ENCODE measurements at places on chromosomes 3 and 15.

- no peak for DNase-seq
Measured at GRCh38 chr3:8523041-8523440, 21.4 kb downstream of the LMCD1 start.

- DNase-seq = no peak
Measured at GRCh38 chr3:81443958-81444357, 317.5 kb downstream of the GBE1 start.

DNA sequence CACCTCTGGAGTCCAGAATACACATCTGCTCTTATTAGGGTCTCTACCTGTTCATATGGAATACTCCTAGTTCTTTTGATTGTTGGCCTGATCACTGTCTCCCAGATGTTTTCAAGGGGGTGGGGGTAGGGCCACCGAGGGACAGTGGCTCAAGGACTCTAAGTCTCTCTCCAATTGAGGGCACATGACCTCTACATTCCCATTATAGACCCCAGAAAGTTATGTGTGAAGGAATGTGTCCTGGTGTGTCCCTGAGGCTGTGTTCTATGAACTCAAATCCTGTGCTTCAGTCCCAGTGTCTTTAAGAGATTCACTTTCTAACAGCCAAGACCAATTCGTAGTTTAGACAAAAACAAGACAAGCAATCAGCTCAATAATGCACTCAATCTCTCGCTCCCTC lies 357.4 kb downstream of the ERC2 start:
- DNase-seq = no peak

DNA sequence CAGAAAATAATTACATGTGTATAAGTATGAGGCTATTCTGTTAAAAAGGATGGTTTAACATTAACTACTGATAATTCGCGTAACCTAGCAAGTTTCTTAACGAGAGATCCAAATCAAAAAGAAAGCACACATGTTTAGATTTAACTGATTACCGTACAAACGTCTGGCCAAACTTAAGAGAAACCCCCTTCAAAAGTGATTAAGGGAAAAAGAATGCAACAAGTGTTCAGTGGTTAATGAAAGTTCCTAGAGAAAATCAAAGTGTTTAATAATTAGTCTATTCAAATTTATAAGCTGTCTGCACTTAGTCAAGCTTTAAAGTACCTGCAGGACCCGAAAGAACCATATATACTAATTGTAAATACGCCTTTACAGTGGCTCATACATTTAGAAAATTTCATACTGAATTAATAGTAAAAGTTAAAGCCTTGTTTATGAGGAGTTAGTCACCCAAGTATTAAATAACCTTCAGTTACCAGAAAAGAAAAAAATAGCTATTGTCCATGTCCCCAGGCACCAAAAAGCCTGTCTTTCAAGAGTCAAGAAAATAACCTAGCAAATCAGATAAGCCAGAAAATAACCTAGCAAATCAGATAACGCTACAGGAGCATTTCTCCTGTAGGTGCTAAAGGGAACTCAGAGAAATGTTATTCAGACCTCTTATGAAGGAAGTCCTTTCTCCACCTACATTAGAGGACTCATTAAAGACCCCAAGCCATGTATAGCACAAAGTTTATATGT lies 34.6 kb downstream of the ZNF589 start:
- DNase-seq = no peak

DNA sequence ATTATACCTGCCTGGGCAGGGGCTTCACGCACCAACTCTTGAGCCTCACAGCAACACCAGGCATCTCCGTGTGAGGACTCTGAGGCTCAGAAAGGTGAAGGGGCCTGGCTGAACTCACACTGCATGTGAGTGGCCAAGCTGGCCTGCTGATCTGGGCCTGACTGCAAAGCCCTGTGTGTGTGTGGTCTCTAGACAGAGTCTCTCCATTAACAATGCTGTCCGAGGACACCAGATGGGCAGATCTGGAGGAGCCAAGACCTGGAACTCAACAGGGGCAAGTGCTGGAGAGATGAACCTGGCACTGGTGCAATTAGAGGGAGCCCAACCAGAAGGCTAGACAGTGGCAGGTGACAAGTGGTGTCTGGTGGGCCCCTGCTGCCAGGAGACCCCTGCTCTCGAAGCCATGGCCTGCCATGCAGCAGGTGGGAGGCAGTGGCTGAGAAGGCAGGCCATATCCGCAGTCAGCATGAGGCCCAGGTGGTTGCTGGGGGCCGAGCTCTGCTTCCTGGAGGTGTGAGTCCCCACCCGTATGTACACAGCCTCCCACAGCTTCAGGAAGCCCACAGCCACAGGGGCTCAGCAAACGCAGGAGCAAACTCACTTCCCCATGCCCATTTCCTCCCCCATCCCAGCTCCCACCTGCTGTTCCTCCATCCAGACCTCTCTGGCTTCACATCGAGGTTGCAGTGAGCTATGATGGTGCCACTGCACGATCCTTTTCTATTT lies 39.0 kb downstream of the CYP11A1 start:
- no peak for DNase-seq

- DNase-seq = no peak
Measured at GRCh38 chr3:194132465-194133286, 3.3 kb upstream of the HES1 start.

GRCh38 chr15:94924971-94925598 lies 693.7 kb downstream of the MCTP2 start:
- DNase-seq = no peak

Measured in stimulated activated CD8-positive, alpha-beta memory T cell treated with anti-CD3 and anti-CD28 coated beads, Interleukin-12 subunit alpha, Interleukin-12 subunit beta, amount 100 ng/mL, for 4 hours (primary cell).